Esophagus squamous epithelium (tissue), 5 donors: ENCODE measurements at places on chromosomes 5 and 9. TPM values are rescaled to one million over a fixed set of nuclear protein-coding genes. Genes with fewer than 3 reads are reported as not detected.

The ARPC5L gene
- 39.1 TPM for total RNA-seq

The SLC6A18 gene
- not detected for total RNA-seq

The KIF2A gene
- 14.0 TPM for total RNA-seq

The CANX gene
- total RNA-seq: 270 TPM

The COL27A1 gene
- total RNA-seq: 9.4 TPM

The RNF38 gene
- total RNA-seq: 12.4 TPM

The DYNC2I2 gene
- 65.9 TPM for total RNA-seq

DNA sequence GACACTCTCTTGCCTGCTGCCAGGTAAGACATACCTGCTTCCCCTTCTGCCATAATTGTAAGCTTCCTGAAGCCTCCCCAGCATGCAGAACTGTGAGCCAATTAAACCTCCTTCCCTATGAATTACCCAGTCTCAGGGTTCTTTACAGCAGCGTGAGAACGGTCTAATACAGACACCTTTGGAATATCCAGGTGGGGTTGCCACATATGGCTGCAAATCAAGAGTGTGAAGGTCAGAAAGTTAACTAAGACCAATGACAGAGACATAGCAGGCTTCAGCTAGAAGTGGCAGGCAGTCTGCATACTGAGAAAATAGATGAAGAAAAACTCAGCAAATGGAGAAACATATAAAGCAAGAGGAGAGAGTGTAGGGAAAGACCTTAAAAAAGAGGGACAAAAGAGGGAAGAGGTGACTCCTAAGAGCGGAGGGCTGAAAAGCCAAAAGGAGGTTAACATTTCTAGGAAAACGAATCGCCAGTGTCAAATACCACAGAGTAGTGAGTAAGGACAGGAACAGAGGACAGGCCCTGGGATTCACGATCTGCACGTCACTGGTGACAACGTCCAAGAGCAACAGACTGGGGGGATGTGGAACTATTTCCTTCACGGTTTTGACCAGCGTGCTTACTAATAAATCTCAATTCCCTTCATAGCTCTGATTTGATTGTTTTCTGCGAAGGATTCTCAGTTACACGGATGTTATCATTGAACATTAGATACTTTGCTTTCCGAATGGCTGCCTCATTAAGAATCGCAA is 1.7 kb upstream of the ACO1 start:
- DNase-seq: no peak

DNA sequence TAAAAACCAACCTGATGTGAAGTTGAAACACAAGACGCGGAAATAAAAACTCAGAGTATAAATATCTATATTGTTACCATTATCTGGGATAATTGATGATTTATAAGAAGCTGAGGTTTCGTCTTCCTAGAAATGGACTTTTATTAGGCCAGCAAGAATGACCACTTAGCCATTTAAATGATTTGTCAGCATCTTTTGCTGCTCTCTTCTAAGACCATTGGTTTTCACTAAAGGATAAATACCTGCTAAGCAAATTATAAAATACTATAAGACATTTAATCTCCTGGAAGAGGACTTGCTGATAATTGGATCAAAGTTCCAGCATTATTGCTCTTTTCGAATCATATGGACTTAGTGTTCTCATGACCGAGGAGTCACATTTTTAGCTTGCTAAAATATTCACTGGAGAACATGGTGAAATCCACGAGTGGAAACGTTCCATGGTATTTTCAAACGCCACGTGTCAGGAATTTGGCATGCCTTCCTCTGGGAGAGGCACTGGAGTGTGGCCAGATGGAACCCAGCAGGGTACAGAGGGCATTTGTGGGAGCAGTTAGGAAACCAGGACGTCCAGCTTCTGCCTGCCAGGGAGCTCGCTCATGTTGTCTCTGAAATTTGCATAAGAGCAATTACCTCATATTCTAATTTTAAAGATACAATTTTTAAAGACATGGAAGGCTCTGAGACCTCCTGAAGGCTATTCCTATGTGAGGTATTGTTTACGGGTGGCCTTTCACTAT is 43.1 kb downstream of the TNFAIP8 start:
- DNase-seq: no peak

DNA sequence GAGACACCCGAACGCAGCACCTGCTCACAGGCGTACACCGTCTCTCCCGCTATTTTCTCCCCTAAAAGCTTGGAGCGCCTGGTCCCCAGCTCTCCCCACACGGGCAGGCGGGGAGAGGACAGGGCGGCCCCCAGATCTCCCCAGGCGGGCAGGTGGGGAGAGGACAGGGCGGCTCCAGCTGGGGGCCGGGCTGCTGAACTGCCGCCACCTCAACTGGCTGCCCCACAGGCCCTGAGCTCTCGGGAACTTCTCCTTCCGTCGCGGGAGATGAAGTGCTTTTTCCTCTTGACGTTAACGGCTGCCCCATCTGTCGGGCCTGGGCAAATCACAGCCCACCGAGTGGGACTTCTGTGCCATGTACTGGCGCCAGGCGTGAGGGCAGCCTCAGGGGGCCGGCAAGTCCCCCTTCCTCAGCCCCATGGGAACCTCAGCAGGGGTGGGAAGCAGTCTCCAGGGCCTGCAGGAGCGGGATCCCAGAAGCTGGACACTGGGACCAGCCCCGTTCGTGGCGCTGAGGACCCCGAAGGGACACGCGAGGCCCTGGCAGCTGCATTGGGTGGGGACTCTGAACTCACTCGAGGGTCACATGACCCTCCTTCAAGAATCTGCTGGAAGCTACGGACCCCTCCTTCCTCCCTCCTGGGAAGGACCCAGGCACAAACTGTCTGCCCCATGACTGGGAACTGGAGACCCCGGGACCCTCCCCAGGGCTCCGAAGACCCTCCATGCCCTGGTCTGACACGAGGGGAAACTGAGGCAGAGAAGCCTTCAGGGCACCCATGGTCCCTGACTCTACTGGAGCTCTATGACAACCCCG is 5.7 kb upstream of the EGFL7 start:
- no peak for DNase-seq

GRCh38 chr9:121299467-121300282 is 31.7 kb downstream of the GSN start:
- no peak for DNase-seq

- DNase-seq: no peak
These were observed 7.9 kb downstream of the MTRR start for GRCh38 chr5:7876867-7877266.

GRCh38 chr9:119365291-119366027 is 3.8 kb downstream of the BRINP1 start:
- no peak for DNase-seq

DNA sequence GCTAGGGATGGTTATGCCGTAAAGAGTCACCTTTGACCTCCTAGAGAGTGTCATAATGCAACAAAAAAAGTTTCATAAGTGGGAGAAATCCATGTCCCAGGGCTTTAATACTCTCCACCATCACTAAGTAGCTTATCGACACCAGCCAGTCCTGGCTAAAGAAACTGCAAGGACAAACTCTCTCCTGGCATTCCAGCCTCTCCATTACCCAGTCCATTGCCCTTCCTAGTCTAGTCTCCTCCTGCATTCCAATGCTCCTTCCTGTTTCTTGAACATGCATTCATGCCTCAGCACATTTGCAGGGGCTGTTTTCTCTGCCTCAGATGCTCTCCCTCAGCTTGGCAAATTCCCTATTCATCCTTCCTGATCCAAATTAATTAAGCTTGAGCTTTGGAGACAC is 364.1 kb downstream of the BRINP1 start:
- DNase-seq: no peak

GRCh38 chr5:177474002-177474476 is 605 bp upstream of the DBN1 start:
- DNase-seq: no peak

GRCh38 chr5:79699763-79700400 is 10.2 kb downstream of the CMYA5 start:
- DNase-seq: no peak

DNA sequence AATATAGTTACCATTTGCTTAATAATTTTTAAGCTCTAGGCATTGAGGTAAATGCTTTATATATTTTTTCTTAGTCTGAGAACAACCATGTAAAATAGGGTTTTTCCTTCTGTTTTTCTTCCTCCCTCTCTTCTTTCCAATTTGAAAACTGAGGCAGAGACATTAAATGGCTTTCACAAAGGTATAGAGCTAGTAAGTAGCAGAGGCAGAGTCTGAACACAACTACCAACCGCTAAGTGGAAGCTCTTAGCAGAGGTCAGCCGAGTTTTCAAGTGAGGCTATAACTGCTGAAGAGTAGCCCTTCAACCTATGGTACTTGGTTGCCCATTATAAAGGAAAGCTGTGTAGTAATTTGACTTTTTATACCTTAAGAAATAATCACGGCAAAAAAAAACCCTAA is 187.1 kb downstream of the MEF2C start:
- DNase-seq: no peak
